GM12891 (cell line): ENCODE measurements at places on chromosomes 11 and 22.

GRCh38 chr22:31867386-31868153 is 76.8 kb upstream of the YWHAH start:
- DNase-seq = no peak

- no peak for DNase-seq
Observed at GRCh38 chr11:115161876-115162275, 342.3 kb downstream of the CADM1 start.

DNA sequence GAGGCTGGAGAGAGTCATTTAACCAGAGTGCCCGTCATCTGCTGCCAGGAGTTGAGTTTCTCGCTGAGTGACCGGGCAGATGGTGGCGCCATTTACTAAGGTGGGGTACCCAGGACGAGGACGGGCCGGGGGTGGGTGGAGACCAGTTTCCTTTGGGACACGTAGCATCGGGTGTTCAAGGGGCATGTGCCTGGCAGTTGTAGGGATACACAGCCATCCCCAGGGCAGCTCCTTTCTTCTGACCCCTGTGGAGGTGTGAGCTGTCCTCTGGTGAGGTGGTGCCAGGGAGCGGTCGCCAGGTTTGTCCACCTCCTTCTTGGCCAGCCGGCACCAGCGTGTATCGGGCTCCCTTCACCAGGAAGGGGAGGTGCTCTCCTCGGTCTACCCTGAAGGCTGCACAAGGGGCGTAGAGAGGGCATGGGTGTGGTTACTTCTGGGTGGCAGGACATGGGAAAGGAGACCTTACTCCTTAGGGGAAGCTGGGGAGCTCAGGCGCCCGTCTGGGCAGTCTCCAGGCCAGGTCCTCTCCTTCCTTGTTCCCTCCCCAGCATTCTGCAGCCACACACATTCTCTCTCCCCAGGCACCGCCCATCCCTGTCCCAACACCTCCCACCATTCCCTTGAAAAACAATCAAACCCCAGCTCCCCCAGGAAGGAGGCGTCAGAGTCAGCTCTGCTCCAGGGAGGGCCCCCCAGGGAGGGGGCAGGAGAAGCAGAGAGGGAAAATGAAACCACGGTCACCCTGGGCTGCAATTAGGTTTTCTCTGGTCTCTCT is 10.3 kb upstream of the MB start:
- DNase-seq = peak; percentile 25

GRCh38 chr11:15864026-15864805 is 492.1 kb downstream of the SOX6 start:
- no peak for DNase-seq

- DNase-seq = no peak
Observed at GRCh38 chr22:47086596-47087248, 324.3 kb downstream of the TBC1D22A start.
